ENCODE measurements at places on chromosomes 6 and 20.

- no peak for DNase-seq
Measured at GRCh38 chr6:143586557-143586956, 75.0 kb upstream of the FUCA2 start.

GRCh38 chr6:47524136-47524845 is 46.7 kb downstream of the CD2AP start:
- no peak for DNase-seq

DNA sequence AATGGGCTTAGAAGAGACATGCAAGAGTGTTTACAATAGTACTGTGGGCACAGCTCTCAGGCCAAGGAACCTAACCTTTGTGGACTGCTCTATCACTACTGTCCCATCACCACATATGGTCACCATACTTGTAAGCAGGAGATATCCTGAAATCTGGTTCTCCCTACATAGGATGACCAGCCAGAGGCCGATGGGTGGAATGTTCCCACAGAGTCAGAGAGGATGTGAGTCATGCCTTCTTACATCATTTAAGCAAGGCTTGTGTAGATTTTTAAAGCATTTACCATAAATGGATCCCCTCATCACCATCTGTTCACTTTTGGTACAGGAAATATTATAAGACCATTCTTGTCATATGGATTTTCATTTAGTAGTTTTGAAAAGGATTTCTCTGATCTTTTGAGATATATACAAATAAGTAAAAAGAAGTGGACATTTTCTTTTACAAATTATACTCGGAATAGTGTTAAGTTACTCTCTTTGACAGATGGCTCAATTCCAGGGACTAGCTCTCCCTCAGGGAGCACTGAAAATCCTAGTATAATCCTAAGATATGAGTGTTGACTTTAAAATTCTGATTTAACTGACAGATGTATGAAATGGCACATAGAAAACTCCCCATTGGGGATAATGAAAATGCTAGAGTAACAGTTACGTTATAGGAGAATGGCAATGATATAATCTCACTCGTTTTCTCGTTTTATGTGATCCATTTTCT is 6.6 kb downstream of the HTR1B start:
- DNase-seq, result no peak

DNA sequence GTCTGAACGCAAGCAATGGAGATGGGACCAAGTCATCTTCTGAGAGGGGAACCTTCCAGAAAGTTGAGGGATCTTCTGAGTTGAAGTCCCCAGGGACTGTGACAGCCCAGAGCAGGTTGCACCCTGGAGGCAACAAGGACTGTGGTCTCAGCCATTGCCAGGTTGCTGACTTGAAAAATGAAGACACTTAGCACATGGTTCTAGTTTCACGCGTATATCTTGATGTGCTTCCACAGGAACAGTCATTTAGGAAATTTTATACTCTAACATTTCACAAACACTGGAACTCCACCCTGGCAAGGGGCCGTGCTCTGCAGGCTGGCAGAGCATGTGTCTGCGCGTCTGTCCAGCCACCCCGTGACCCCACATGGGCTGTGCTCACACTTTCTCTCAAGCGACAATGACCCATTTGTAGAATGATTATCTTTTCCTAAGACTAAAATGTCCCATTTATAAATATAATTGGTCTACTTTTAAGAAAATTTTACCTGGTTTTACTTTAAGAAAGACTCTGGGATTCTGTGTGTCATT is 157.0 kb downstream of the ERMARD start:
- DNase-seq, result no peak

- no peak for DNase-seq
Measured at GRCh38 chr6:88865275-88865674, 98.1 kb downstream of the RNGTT start.

DNA sequence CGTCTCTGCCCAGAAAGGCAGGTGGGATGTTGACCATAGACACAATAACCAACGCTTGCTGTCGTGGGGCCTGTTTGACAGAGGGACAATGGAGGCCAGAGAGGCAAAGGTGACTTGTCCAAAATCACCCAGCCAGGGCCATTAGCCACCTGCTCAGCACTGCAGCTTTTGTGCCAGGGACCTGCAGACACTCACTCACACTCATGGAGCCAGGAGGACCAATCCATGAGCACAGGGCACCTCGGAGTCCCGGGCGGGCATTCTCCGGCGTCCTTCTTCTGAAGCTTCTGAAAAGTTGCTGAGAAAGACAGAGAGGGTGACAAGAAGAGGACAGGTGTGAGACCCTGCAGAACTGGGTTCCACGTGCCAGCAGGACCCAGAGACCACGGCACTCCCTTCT is 45.4 kb upstream of the SLCO4A1 start:
- DNase-seq, result no peak

DNA sequence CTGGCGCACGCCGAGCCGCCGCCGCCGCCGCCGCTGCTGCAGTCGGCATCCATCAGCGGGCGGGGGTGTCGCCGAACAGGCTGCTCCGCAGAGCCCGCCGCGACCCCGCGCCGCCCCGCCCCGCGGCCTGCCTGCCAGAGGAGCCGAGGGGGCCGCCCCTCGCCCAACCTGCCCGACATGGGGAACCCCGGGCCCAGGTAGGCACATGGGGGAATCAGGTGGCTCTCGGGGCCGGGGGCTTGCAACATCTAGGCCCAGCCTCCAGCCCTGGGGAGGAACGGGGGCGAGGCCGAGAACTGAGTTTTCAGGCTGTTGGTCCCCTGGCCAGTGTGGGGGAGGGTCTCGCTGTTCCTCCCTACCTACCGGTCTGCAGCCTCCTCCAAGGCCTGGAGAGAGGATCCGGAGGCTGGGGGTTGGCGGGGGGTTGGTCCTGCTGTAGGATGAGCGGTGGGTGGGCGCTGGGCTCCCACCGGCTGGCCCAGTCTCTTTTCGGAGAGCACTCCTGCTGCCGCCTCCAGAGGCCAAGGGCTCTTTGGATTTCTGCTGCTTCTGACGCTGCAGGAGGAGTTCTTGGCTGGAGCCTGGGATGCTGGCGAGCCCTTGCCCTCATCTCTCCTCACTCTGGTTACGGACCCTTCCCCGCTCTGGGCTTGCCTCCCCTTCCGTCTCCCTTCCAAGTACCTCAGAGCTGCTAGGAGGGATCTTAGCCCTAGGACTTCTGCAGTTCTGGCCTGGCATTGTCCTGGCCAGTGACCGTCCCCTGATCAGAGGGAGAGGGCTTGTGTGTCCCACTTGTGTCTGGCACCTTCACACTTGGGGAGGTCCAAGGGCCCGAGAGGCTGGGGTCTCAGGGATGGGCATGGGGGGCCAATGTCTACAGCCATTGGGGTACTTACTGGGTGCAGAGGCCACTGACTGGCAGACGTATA is at the start of gene EPB41L1:
Gene EPB41L1, plus strand, starts transcription at position 41 of the 929 bp plus-strand sequence. CDS start 19,038 bp downstream, outside the sequence.
- peak; percentile 51 for DNase-seq

- no peak for DNase-seq
Measured at GRCh38 chr6:160461641-160462040, 113.5 kb downstream of the SLC22A3 start.

- DNase-seq, result no peak
Measured at GRCh38 chr20:24823176-24823784, 125.8 kb upstream of the CST7 start.

GRCh38 chr6:150293423-150294173 is 75.2 kb upstream of the IYD start:
- no peak for DNase-seq

- DNase-seq, result no peak
Measured at GRCh38 chr6:12084681-12085080, 72.6 kb downstream of the HIVEP1 start.

DNA sequence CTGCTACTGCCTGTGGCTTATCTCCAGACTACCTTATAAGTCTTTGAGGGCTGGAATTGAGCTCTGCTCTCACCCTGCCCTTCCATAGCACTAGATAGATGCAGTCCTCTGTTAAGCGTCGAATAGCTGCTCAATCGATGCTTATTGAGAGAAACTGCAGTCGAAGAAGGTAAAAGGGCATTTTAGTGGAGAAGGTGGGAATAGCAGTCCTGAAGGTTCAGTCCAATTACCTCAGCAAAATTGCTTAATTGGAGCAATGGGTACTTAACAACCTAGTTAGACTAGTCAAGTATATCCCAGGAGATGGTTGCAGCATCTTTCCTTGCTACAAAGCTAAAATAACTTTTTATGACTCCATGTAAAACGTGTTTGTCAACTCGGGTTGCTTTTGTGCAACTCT is 66.8 kb upstream of the NT5E start:
- no peak for DNase-seq

GRCh38 chr20:50572938-50573777 is 63.0 kb downstream of the PTPN1 start:
- peak; percentile 86 for DNase-seq

GRCh38 chr6:170062209-170062914 is 228.5 kb downstream of the DLL1 start:
- no peak for DNase-seq

- no peak for DNase-seq
Measured at GRCh38 chr6:484086-484745, 92.7 kb downstream of the IRF4 start.

DNA sequence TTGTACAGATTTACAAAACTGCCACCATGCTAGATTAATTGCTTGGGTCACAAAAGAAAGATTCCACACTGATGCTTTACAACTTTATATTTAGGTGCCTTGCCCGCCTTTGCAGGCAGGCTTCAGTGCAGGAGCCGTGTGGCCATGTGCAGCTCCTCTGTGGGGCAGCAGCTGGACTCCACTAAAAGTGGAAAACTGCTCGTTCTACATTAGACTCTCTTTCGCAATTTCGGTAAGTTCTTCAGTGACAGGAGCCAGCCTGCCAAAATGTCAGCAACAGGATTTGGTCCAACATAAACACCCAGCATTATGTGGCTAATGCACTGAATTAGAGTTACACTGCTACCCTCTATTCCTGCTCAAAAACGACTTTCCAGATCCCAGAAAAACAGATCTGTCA is 174.4 kb upstream of the KCNK16 start:
- no peak for DNase-seq

- DNase-seq, result no peak
Measured at GRCh38 chr6:118451839-118452238, 96.3 kb upstream of the PLN start.

DNA sequence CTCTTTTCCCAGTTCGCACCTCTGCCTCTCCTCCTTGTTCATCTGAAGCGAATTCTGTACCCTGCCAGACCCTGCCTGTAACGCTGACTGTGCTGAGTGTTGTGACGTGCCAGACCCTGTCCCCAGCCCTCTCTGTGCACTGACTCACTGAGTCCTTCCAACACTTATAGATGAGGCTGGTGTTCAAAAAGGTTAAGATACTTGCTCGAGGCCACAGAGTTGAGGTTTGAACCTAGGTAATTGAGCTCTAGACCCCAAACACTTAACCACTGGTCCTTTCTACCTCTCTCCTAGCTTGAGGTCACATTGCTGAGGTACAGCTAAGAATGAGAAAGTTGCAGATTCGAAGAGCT is 45.7 kb upstream of the NEDD9 start:
- DNase-seq, result no peak

- no peak for DNase-seq
Measured at GRCh38 chr20:61361501-61361900, 109.4 kb downstream of the CDH4 start.

DNA sequence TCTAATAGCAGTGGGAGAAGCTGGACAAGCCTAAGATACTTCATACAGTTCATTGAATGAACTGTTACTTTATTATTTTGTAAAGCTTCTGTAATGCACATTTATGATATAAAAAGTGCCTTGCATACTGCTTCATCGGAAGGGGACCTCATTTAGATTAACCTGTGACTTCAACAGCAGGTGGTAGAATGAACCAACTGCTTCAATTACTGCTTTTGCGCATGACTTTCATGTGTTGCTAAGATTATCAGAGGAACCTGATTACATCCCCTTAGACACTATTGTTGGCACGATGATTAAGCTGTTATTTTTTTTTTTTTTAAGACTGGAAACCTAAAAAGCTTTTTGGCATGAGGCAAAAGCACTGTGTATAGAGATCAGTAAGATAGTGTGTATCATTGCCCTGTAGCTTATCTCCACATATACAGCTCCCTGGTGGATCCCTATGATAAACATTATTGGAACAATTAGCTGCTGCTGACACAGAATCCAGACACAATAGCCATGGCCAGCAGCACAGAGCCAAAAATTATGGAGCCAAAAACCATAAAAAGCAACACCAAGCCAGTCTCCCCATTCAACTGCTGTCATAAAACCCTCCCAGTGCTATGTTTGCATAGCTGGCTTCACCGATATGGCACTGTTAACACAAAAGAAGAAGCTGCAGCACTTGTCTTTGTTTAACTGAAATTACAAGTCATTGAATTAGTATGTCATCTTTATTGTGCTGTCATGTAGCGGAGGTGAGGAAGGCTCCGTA is 731.6 kb upstream of the MMS22L start:
- DNase-seq, result peak; percentile 55

DNA sequence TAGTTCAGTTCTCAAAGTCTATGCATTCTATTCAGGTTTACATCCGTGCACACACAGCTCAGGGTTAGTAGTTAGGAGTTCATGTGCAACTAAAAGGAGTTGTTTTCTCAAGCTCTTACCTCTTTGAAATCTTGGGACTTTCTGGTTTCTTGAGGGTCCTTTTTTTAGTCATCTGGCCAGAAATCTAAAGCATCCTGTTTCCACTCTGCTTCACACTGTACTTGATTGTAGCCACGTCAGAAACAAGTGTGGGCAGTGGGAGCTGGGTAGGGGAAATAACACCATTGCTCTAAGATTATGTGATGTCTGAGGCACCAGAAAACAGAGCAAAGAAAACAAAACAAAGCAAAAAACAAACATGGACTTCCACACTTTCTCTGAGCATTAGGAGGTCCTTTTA is 58.3 kb downstream of the HDGFL1 start:
- DNase-seq, result no peak

GRCh38 chr6:113994934-113995342 is 24.0 kb upstream of the HDAC2 start:
- peak; percentile 91 for DNase-seq

GRCh38 chr6:18463429-18463828 is 76.3 kb downstream of the RNF144B start:
- DNase-seq, result no peak

DNA sequence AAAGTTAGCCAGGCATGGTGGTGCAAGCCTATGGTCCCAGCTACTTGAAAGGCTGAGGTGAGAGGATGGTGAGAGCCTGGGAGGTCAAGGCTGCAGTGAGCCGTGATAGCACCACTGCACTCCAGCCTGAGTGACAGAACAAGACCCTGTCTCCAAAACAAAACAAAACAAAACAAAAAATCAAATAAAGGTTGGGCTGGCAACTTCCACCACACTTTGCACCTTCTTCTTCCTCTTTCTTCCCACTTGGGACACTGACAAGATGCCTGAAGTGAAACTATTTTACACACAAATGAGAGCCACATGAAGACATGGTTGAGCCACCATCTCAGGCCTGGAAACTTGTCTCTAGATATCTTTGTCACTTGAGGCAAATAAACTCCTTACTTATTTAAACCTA is 53.8 kb upstream of the CCDC28A start:
- DNase-seq, result no peak

- DNase-seq, result no peak
Measured at GRCh38 chr20:47782920-47783552, 2.2 kb downstream of the SULF2 start.

- DNase-seq, result no peak
Measured at GRCh38 chr6:32991972-32992371, 17.4 kb downstream of the HLA-DOA start.

GRCh38 chr6:43746071-43746470 is 23.9 kb upstream of the VEGFA start:
- DNase-seq, result no peak

Data from brain (organoid and tissue), 16 donors.